Bone marrow (tissue), 2 donors: ENCODE measurements at places on chromosomes 2 and 18.

- DNase-seq, result no peak
These were observed 449.0 kb upstream of the MMADHC start for GRCh38 chr2:150036622-150037021.

GRCh38 chr2:142217804-142218203 lies 87.0 kb upstream of the LRP1B start:
- no peak for DNase-seq

DNA sequence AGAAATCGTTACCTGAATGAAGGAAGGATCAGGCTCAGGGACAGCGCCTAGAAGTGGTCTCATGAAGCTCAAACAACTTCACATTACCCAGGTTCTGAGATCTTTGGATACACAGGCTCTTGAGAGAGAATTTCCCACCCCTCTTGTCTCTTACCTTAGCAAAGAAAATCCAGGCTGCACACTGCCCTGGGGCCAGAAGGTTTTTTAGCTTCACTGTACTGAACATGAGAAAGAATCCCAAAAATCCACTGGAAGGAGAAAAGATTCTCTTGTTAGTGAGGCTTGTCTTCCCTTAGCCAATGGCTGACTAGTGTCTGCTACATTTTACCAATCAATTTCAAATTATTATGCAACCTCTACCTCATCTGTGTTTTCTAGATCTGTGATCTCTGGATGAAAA lies 101.0 kb upstream of the RIOK3 start:
- DNase-seq, result no peak

GRCh38 chr2:235003096-235003775 lies 51.4 kb downstream of the SH3BP4 start:
- no peak for DNase-seq

DNA sequence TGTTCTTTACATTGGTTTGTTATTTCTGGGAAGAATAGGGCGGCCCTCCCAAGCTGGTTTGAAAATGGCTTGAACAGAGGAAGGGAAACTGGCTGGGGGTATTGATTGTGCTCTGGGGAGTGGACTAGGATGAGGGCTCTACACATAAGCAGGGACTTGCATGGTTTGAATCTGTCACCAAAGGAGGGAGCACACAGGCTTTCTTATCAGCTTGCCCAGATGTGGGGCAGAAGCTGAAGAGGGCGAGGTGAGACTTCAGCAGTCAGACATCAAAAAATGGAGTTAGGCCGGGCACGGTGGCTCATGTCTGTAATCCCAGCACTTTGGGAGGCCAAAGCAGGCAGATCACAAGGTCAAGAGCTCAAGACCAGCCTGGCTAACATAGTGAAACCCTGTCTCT lies 7.2 kb upstream of the RAB12 start:
- no peak for DNase-seq

GRCh38 chr2:34949316-34949715 lies 1350.2 kb upstream of the FAM98A start:
- no peak for DNase-seq

DNA sequence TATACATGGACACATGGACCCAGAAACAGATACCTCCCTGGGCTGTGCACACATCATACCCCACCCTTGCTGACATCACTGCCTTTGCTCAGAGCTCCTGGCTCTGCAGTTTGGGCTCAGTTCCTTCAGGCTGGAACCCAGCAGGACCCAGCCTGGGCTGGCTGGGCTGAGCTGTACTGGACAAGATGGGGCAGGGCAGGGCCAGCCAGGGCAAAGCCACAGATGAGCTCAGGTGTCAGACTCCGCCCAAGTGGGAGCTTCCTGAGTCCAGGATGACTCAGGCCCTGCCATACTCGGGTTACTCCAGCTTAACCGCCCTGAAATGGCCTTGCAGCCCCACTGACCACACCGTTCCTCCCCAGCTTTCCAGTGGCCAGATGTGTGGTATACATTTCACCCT lies 284.9 kb downstream of the OSR1 start:
- DNase-seq, result no peak

GRCh38 chr2:73979021-73979420 lies 5.7 kb upstream of the TET3 start:
- DNase-seq, result no peak

DNA sequence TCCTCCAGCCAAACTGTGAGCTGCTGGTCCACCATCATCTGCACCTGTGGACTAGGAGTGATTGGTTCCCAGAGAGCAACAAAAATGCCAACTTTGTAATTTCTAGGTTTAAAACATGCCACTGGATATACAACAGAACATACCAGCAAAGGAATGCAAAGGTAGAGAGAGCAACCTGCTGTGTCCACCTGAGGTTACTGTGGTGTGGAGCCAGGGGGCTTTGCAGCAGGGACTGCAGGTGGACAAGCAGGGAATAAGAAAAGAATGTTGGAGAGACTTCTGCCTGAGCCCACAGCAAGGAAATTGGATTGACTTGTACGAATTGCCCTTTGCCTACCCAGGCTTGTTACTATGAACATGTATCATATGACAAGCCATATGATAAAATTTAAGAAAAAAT lies 345.2 kb upstream of the SPHKAP start:
- no peak for DNase-seq

DNA sequence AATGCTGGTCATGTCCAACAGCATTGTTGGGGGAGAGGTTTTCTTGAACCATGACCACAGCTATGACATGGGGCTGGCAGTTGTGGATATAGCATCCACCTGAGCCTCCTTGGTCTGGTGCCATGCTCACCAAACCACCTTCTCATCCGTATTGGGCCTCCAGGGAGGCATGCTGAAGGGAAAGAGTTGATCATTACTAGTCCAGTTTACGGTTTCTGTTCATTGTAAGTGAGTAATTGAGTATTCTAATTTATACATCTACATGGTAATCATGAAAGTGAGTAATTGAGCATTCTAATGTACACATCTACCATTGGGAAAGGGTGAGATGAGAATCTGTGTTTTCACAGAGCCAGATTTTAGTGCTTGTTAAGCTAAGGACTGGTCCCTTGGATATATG lies 6.8 kb downstream of the TMEM87B start:
- DNase-seq, result no peak

DNA sequence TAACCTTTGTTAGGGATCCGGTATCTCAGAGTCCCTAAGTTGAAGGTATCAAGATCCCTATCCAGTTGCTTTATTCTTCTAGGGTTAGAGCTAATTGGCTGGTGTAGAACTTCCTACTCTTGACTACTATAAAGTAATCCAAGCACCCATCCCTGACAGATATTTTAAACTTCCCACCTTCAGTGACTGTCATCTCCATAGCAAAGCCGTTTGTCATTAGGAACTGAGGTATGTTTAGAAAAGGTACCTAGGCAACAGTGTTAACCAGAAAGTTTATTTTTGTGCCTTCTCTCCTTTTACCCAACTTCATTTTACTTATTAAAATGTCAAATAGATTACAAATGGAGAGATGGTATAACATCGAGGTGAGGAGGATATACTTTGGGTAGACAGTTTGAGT lies 4.5 kb downstream of the FAM117B start:
- DNase-seq, result no peak

DNA sequence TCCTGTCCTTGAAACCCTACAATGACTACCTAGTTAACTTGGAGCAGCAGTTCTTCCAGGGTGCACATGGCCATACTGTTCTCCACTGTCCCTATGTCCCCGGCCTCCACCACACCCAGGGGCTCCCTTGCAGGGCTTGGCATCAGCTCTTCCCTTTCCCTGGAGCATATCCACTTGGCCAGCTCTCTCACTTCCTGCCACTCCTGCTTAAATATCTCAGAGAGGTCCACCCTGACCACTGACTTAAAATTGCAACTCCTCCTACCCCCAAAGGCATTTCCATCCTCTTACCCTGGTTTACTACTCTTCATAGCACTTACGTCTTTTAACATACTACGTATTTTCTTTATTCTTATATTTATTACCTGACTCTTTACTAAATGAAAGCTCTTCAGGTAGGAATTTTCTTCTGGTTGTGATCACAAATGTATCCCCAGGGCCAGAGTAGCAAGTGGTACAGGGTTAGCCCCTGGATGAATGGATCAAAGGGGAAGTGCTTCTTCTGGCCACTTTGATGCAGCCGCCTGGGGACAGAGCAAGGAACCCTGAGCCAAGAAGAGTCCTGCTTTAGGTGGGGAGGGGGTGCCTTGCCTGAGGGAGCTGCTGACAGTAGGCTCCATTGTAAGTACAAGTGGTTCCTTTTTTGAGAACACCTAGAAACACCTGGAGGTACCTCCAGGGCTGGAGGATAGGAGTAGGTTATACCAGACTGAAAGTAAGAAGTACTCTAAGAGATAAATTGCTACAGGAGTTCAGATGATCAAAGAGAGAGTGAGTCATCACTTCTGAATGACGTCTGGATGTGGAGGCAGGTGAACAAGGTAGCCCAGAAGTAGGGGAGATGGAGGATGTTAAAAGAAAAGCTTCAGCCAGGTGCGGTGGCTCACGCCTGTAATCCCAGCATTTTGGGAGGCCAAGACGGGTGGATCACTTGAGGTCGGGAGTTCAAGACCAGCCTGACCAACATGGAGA lies 82.2 kb downstream of the SOCS6 start:
- DNase-seq, result no peak

DNA sequence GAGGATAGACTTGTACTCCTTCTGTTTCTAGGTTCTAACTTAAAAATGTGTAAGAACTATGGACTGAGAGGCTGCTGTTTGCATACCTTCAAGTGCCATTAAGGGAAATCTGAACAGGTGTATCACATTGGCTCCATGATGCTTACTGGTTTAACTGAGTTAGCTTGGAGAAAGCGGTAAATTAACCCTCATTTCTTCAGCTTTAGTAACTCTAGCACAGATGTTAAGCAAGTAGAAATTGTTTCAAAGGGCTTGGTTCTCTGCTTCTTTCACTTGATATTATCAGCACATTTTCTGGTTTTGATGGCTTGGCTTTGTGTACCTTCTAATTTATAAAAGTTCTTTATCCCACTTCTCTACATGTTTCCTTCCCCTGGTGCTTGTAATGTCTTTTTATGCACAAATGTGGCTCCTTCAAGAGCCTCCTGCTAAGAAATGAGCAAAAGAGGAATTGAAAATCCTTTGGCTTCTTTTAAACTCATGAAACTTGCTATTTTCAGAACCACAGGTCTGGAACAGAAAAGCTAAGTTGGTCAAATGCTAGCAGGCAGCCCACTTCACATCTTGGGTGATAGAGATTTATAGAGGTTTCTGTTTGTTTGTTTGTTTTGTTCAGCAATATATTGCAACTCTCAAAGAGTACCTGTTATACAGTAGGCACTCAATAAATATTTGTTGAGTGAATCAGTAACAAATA lies 249.9 kb upstream of the THUMPD2 start:
- DNase-seq, result no peak
